Sciatic nerve (tissue), 2 donors: ENCODE measurements at places on chromosomes 12 and 14.

DNA sequence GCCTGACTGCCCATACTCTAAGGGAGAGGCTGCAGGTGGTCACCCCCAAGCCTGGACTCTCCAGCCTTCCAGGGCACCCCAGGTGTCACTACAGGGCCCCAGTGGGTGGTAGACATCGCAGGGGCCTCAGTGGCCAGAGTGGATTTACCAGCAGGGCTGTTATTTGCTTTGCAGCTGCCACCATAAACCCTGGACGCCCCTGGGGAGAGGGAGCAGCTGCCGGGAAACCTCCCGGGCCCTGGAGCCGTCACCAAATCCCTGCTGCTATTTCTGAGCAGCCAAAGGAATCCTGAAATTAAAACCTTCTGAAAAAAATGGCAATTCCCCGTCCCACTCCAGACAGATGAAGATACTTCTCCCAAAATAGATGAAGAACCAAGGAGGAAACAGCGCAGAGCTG, 13.9 kb downstream of the TMEM119 start:
- DNase-seq: no peak

GRCh38 chr12:109033239-109034196, 12.7 kb upstream of the SVOP start:
- no peak for DNase-seq

GRCh38 chr14:59406454-59407245, 58.5 kb downstream of the GPR135 start:
- DNase-seq: no peak

DNA sequence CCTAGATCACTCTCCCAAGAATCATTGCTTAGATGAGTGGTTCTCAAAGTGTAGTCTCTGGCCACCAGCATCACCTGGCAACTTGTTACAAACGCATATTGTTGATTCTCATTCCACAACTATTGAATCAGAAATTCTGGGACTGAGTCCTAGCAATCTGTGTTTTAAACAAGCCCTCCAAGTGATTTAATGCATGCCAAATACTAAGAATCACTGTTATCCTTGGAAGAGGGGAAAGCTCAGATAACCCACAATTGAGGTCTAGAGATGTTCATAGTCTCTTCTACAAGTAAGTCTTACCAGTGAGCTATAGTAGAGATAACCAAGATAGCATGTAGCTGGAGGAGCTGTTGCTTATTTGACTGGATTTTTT, 666.6 kb downstream of the DIO2 start:
- no peak for DNase-seq

GRCh38 chr12:43167691-43168090, 384.3 kb downstream of the ADAMTS20 start:
- DNase-seq: no peak

DNA sequence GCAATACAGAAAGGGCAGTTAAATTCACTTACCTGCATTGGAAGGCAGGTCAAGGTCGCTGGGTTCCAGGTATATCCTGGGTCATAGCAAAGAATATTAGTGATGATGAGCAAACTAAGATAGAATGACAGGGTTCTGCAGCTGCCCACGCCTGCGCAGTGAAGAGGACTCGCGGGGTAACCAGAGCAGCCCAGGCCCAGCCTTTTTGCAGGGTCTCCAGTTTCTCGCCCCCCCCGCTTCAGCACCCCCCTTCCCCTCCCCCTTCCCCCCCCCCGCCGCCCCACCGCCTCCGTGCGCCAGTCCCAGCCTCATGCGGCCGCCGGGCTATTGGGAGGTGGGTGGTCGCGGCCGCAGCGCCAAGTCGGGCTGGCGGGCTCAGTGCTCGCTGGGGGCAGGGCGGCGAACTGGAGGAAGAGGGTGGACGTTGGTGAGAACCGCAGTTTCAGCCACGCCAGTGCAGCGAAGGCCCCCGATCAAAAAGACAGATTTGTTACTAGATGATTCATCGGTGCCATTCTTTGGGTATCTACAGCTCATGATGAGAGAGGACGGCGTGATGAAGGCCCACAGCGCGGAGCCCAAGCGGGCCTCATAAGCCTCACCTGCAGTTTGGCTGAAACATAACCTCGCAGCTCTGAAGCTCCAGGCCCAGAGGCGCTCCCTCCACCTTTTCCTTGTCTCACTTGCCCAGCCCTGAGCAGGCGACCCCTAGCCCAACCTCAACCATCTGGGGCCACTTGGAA, 20.2 kb downstream of the SLC2A3 start:
- no peak for DNase-seq

DNA sequence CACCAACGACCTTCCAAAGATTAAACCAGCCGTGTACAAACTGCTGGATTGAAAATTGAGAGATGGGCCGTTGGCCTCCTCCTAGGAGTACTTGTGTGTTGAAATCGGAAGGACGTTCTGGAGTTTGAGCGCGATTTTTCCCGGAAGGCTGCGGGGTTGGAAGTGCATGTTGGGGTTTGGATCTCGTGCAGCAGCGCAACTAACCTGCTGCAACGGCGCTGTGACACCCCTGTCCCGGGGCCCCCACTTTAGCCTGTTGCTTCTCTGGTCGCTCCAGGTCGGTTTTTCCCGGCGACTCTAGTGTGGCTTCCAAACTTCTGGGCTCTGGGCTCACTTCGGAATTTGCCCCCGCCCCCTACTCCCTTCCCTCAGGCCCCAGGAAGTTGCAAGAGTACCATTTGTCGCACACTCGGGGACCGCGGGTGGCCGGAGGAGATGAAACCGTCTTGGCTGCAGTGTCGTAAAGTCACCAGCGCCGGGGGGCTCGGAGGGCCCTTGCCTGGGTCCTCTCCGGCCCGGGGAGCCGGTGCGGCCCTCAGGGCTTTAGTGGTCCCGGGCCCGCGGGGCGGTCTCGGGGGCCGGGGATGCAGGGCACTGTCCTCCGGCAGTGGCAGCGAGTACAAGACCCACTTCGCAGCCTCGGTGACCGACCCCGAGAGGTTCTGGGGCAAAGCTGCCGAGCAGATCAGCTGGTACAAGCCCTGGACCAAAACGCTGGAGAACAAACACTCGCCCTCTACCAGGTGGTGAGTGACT, at the start of gene ACSS3:
Gene ACSS3, plus strand, starts transcription at position 394 of the 756 bp plus-strand sequence. Its CDS starts 42 bp downstream, at position 436.
- peak; percentile 79 for DNase-seq

GRCh38 chr12:122880668-122881067, 15.3 kb downstream of the VPS37B start:
- no peak for DNase-seq

- peak; percentile 66 for DNase-seq
Observed at GRCh38 chr12:123478762-123479161, 20.8 kb downstream of the SNRNP35 start.

- no peak for DNase-seq
Observed at GRCh38 chr12:119649202-119649808, 18.6 kb upstream of the PRKAB1 start.

GRCh38 chr14:24316597-24316950, 5.3 kb downstream of the LTB4R start:
- DNase-seq: no peak

DNA sequence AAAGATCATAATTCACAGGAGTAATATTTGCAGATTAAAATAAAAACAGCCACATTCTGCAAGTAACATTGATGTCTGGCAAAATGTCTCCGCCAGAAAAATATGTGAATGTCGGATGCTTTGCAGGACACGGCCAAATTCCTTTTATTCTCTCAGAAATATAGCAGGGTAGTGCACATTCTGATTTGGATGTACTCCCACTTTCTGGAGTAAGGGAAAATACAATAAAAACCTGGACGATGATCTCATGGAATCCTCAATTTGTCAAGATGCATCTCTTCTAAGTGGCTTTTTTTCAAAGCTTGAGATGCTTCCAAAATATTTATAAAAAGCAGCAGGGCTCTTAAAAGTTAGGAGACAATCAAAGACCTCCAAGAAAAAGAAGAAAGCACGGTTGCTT, 133.3 kb downstream of the TBX5 start:
- no peak for DNase-seq

DNA sequence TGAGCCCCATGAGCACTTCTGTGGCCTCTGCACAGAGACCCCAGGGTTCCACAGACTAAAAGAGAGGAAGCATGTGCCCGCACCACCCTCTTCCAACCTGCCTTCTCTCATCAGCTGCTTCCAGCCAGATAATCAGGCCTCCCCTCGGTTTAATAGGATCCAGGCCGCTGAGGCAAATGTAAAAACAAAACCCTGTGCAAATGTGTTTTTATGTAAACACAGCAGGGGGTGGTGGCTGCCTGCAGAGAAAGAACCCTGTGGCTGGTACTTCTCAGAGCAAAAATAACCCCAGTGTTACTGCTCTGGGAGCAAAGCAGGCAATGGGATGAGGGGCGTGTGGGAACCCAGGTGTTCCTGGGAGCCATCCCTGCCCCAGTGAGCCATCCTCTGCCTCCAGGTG, 46.2 kb downstream of the WSCD2 start:
- DNase-seq: no peak

GRCh38 chr14:78196323-78196722, 26.1 kb downstream of the NRXN3 start:
- no peak for DNase-seq

- DNase-seq: peak; percentile 70
Observed at GRCh38 chr14:76926521-76927251, 100.5 kb downstream of the LRRC74A start.

GRCh38 chr12:82926630-82927029, 239.9 kb downstream of the TMTC2 start:
- no peak for DNase-seq

- no peak for DNase-seq
Observed at GRCh38 chr12:80815351-80815750, 98.6 kb downstream of the MYF5 start.

DNA sequence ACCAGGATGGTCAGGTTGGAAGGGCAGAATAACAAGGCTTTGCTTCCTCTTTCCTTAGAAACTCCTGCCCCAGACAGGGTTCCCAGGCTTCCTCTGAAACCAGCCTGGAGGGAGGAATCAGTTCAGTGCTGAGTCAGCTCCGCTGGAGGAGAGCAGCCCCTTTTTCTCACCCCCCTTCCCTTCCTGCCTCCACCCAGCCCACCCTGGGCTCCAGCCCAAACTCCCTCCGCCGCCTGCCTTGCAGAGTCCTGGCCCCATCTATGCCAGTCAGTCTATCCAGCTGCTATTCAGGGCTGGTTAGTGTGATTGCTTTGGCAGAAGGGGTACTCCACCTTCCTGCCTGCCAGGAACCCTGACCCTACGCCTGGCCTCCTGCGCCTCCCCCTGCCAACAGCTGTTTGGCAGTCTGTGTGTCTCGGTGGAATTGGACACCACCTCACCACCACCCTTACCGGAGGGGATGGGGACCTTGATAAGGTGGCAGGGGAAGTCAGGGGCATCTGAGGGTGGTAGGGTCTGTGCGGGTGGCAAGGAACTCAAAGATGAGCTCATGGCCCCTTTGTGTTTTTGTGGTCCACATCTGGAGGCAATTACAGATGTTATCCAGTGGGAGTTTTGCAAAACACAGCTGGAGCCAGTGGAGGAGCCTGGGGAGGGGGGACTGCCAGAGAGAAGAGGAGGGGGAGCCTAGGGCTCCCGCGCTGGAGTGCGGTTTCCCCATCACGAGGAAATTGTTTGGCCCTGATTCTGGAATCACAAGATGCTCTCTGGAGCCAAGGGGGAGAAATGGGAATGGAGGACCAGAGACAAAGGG, 12.2 kb downstream of the MMP14 start:
- peak; percentile 86 for DNase-seq
